ENCODE measurements at places on chromosomes 5 and 9.

DNA sequence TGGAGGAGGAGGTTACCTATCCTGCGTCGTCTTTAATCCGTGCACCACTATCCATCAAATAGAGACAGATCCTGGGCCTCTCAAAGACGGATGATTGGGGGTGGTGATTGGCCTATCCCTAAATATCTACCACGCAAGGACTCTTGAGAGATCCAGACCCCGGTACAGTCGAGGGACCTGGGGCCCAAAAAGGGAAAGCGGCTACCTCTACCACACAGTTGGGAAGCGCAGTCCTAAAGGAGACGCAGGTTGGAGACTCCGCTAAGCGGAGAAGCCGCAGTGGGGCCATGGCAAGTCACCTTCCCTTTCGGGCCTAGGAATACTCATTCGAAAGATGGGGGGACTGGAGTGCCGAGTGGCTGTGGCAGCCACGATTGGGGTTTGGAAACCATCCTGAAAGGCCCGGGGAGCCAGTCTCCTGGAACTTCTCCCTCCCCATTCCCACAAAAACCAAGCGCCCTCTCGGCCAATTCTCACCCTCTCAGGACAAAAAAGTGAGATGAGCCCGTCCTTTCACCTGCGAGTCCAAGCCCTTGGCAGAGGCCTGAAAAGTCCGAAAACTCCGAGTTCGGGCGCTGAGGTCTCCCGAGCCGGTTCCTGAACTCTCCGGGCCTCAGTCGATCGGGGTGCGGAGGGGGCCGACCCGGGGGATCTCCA, 499 bp upstream of the FOXE1 start:
- no peak for DNase-seq

GRCh38 chr5:17261075-17261474, 43.6 kb downstream of the BASP1 start:
- DNase-seq, result no peak

GRCh38 chr9:127937388-127938297, at the start of gene DPM2:
Gene DPM2 (minus strand): TSS chr9:127937854. CDS start chr9:127937820, 34 bp downstream.
- peak; percentile 86 for DNase-seq

DNA sequence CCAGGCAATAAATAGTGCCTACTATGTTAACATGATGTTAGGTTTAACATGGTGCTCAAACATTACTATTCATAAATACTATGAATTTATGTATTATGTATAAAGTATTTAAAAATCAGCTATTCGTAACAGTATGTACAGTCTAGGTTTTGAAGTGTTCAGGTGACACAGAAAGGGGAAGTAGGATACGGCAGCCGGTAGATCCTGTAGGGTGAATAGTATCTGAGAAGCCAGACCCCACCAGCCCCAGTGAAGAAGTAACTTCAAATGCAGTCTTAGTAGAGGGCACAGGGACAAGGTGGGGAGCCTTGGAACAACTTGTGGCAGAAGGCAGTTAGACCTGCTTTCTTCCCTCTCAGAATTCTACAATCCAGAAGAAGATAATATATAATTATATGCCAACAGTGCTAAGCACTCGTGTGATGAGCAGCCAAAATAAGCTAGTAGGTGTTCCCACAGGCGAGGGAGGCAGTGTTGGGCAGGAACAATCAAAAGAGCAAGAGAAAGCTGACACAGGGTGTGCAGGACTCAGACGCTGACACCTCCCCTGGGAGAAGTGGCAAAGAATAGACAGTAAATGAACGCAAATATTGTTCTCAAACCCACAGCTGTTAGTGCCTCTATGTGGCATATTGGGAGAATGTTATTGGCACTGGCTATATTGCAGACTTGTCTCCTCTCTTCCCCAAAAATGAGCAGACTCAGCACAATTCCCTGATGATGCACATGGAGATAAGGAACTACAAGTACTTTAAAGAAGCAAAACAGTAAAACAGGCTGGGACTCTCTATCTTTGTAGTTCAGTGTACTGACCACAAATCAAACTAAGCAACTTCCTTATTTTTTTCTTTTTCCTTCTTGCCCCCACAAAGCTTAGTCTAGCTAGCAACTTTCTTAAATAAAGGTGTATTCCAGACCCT, 4.6 kb downstream of the ZNF367 start:
- no peak for DNase-seq

DNA sequence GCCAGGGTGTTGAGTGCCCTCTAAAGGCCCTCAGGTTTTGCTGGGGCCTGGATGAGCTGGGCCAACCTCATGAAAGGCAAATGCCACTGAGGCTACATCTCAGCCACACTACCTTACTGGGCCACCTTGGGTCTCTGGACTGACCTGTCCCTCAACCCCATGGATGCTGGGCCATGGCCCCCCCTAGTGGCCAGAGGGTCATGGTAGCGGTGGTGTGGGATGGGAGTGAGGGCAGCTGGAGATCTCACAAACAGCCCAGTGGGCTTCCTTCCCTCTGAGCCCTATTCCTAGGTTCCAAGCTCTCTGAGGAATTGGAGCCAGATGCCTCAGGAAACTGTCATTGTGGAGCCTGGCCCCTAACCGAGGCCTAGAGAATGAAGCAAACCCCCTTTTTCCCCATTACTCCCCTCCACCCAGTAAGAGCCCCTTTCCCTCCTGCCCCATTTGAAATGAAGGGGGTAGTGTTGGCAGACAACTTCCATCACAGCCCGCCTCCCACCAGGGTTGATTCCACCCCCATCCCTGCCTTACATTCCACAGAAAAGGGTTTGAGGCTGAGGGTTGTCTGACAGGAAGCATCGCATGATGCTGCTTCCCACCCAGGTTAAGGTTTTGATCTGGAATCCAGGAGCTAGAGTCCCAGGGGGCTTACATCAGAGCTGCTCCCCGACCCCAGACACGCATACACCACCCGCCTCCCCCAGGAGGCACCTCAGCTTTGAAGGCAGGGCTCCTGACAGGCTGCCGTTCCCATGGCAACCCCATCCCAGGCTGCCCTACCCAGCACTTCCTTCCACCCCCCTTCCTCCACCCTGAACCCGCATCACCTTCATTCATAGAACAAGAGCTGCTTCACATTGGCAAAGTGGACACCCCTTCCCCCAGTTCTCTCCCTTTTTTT, 63.9 kb downstream of the PCDH1 start:
- DNase-seq, result no peak

DNA sequence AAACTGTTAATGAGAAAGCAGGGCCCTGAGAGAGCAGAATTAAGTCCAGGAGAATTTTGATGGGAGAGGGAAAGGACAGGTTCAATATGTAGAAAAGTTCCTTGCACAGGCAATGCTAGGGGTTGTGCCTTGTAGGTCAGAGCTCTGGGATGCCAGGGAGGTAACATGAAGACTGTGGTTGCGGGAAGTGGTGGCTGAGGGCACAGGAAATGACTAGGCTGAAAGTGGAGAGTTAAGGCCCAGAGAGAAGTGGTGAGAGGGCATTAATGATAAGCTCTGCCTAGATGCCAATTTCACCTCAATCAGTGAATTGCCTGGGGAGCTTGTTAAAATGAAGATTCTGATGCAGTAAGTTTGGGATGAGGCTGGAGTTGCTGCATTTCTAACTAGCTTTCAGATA, 31.5 kb upstream of the PPP3R2 start:
- no peak for DNase-seq

- DNase-seq, result no peak
Measured at GRCh38 chr9:137982200-137982599, 104.6 kb downstream of the CACNA1B start.
